ENCODE measurements at places on chromosomes 6 and 20.

GRCh38 chr6:128024969-128025368 lies 124.1 kb upstream of the THEMIS start:
- no peak for DNase-seq

DNA sequence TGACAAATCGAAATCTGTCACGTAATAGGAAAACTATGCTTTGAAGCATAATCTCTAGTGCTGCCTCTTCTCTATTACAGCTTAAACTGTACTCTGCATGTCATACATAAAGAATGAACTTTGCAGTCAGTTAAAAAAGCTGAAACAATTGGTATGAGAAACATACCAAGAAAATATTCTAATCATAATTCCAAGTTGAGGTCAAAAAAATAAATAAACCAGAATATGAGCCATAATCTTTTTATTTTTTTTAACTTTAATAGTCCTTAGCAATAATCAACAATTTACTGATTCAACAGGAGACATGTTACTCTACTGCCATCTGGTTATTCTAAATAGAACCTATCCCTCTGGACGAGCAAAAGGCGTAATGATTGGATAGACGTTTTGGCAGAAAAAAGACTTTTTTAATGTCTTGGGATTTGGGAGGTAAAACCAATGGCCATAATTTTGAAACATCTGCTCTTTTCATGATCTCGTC lies 224.4 kb upstream of the FLRT3 start:
- no peak for DNase-seq

DNA sequence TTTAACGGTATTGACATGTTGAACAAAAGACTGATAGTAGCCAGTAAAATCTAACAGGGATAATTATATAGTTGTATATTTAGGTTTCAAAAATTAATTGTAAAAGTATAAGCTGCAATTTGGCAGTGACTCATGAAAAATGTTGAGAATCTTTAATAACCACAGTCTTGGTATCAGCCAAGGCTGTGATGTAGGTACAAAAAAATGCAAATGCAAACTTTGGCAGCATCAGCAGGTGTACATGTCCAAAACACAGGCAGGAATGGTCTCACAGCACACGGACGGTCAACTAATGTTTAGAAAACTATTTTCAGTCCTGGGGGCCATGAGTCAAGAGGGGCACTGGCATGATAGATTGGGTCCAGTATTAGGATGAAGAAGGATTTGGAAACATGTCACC lies 58.5 kb upstream of the BEND3 start:
- DNase-seq, result no peak

DNA sequence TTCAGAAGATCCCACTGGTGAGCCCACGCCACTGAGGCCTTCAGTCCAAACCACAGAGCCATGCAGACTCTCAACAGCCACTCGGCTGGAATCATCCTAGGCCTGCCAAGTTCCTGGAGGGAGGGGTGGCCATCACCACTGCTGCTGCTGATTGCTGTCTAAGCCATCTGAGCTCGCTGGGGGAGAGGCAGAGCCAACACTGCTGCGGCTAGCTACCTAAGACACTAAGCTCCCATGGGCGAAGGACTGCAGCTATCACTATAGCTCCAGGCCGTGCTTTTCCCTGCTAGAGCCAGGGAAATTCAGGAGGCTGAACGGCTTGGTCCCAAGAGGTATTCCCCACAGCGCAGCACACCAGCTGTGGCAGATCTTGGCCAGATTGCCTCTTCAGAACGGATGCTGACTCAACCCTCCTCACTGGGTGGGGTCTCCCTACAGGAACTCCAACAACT lies 73.6 kb downstream of the TBC1D32 start:
- DNase-seq, result no peak

Measured in CD4-positive, alpha-beta T cell treated with Interleukin-12 subunit alpha and Interleukin-12 subunit beta, for 1 hour (primary cell).